Stimulated activated naive CD4-positive, alpha-beta T cell (primary cell): ENCODE measurements at places on chromosomes 12 and 14.

- no peak for DNase-seq
Measured at GRCh38 chr12:47302111-47302671, 222.4 kb upstream of the AMIGO2 start.

- no peak for DNase-seq
Measured at GRCh38 chr14:89445273-89445973, 28.4 kb upstream of the FOXN3 start.

GRCh38 chr12:112685321-112685720 lies 106.2 kb upstream of the RPH3A start:
- no peak for DNase-seq

GRCh38 chr14:29521526-29522137 lies 406.0 kb downstream of the PRKD1 start:
- DNase-seq: no peak

DNA sequence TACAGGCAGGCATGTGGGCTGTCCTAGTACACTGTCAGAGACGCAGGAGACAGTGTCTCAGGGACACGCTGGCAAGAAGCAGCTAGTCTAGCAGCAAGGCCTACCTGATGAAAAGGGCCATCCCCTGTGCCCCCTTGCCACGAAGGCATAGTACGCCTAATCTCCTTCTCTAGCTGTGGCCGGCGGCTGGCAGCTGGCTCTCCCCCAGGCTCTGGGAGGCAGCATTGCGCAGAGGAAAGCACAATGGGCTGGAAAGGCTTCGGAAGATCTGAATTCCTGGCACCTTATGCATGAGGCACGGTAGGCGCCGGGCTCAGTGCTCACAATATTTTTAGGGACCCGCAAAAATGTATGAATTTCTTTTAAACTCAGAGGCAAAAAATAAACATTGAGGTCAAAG lies 16.0 kb upstream of the PLEKHH1 start:
- no peak for DNase-seq

GRCh38 chr12:77273898-77274297 lies 208.5 kb upstream of the E2F7 start:
- DNase-seq: no peak

DNA sequence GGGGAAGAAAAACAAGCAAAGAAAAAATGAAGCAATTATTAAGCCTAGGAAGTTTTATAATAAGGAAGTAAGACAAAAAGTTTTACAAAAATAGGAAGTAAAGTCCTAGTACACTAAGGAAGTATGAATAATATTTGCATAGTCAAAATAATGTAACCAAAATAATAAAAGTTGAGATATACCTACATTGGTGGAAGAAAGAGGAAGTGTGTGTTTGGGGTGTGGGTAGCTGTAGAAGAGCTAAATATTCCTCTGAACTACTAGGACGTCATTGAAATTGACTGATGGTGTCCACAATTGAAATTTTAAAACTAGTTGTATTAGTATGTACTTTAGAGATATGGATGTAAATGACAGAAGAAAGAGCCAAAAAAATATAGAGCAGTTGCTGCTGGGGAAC lies 228.4 kb upstream of the OTX2 start:
- no peak for DNase-seq

GRCh38 chr12:114876968-114877680 lies 193.1 kb upstream of the TBX3 start:
- DNase-seq: no peak
